CD4-positive, alpha-beta T cell treated with Interleukin-6 for 4 hours (primary cell): ENCODE measurements at places on chromosomes 5 and 9.

DNA sequence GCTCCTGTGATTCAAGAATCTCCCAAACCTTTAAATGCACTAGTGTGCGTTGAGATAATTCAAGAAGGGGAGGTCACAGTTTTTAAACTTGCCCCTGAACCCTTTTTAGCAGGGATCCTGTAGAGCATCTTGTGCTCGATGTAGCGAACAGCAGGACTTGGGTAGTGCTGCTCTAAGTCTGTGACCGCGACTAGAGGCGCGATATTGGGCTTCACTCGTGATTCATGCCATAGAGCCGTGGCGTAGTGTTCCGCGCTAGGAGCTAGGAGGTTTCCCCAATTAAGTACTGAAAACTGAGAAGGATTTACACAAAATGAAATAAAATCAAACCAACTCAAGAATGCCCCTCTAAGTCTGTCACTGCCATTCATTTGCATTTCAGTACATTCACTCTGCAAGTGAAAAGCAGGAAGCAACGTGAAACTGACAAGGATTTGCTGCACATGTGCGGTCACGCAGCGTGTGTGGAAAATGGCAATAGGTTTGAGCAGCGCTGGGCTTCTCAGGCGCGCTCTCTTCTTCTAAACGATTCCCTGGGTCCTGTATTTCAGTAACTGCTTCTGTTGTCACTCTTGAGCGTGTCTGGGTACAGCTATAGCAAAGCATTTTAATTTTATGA lies 1135.9 kb upstream of the WWC1 start:
- DNase-seq: no peak

- no peak for DNase-seq
Measured at GRCh38 chr9:92647671-92648473, 22.1 kb downstream of the IPPK start.

DNA sequence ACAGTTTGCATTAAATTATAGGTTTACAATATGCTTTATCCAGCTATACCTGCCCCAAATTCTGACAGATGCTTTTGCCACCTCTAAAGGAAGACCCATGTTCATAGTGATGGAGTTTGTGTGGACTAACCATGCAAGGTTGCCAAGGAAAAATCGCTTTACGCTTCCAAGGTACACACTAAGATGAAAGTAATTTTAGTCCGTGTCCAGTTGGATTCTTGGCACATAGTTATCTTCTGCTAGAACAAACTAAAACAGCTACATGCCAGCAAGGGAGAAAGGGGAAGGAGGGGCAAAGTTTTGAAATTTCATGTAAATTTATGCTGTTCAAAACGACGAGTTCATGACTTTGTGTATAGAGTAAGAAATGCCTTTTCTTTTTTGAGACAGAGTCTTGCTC lies 41.0 kb downstream of the FXN start:
- DNase-seq: no peak

GRCh38 chr9:70123695-70124094 lies 80.0 kb downstream of the MAMDC2 start:
- no peak for DNase-seq

GRCh38 chr5:32538031-32538547 lies 47.3 kb upstream of the SUB1 start:
- DNase-seq: peak; percentile 58

GRCh38 chr5:16391858-16392649 lies 73.5 kb downstream of the ZNF622 start:
- DNase-seq: no peak

DNA sequence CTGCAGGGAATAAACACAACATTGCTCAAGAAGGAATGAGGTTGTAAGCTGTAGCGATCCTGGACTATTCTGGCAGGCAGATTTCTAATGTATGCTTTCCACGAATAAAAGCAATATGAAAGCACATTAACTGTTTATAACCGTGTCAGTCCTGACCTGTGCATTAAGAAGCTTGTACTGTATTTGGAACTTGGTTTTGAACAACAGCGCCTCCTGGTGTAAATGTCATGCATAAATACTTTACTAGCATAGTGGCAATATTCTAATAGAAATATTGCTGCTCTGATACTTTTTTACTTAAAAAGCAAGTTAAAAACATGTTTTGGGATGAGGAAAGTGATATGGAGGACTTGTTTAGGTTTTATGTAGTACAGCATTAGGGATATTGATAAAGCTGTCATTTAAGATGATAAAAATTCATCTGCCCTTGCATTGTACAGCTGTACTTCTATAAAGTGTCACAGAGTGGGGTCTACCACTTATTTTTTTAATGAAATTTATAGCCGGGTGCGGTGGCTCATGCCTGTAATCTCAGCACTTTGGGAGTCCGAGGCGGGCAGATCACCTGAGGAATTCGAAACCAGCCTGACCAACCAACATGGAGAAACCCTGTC lies 70.7 kb upstream of the GNE start:
- DNase-seq: peak; percentile 62

DNA sequence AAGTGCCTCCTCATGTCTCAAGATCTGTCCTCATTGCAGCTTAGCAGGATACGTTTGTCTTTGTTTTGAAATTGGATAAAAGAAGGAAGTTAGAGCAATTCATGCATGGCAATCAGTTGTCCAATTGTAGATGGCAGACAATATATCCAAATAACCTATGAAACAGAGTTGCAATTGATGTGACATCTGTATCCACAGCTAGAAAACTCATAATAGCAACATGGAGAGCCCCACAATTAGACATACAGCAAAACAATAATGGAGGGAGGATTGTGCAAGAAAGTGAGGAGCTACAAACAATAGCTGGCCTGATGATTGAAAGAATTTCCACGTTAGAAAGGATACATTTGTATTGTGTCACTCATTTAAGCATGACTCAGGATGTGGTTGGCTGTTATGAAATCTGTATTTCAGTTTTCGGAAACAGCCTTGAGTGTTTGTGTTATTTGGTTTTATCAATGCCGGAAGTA lies 132.0 kb downstream of the FAM174A start:
- DNase-seq: no peak

- no peak for DNase-seq
Measured at GRCh38 chr5:169744336-169744735, 107.3 kb downstream of the DOCK2 start.

GRCh38 chr9:90088856-90089255 lies 484.0 kb downstream of the GADD45G start:
- no peak for DNase-seq

DNA sequence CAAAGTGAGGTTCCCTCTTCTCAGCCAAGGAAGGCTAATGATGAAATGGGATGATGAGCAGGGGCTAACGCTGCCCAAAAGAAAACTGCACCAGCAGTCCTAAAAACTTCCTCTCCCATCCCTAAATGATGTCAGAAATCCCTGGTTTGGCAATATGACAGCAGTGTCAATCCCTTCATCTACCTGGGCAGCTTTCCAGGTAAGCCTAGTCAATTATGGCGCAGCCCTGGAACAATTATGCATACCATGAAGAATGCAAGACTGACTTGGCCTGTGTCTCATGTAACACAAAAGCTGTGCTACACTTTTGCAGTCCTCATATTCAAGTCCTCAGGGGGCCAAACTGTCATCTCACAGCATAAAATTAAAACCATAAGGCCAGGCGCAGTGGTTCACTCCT lies 7.0 kb downstream of the DMGDH start:
- DNase-seq: no peak

- no peak for DNase-seq
Measured at GRCh38 chr5:71652349-71652748, 65.2 kb downstream of the MCCC2 start.

DNA sequence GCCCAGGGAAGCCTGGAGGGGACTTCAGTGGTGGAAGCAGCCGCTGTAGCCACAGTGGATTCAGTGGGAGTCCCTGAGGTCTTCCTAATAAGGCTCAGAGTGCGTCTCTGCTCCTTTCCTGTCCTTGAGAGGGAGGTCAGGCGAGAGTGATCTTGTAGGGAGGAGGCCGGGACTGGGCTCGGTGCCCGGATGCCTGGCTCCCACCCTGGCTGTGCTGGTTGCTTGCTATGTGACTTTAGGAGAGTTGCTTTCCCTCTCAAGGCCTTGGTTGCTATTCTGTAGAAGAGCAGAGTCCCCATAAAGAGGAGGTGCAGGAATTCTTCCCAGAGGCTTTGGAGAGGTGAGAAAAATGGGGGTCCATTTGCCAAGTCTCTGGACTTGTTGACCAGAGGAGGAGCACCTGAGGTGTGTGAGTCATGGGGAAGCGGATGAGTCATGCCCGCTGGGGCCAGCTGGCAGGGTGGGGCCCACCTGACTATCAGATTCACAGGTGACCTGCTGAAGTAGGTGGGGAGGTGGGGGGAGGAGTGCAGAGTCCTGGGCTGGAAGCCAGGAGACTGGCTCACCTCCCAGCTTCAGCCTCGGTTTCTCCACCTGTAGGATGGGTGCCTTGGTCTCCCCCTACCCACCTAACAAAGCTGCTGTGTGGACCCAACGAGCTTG lies 13.8 kb downstream of the GSN start:
- DNase-seq: no peak

DNA sequence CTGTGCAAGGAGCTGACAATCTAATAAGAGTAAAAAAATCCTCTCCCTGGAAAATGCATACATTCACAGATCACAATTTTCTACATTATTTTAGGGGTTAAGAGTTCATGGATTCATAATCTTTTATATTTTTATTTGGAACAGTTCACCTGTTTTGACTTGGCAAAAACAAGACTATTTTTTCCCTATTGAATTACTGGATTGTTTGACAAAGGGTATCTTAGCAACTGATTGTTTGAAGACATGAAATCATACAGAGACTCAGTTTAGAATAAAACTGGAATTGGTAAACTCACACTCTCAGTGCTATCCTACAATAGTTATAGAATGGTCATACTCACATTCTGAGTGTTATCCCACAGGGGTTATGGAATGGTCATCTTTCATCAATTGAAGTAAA lies 358.2 kb upstream of the PTGER4 start:
- DNase-seq: no peak

- peak; percentile 24 for DNase-seq
Measured at GRCh38 chr9:6024035-6024554, 8.7 kb upstream of the RANBP6 start.

GRCh38 chr9:37325778-37326177 lies 96.7 kb upstream of the GRHPR start:
- DNase-seq: no peak

GRCh38 chr5:174195517-174195916 lies 150.0 kb downstream of the NSG2 start:
- no peak for DNase-seq

- peak; percentile 31 for DNase-seq
Measured at GRCh38 chr9:121744002-121744686, 92.7 kb downstream of the DAB2IP start.

DNA sequence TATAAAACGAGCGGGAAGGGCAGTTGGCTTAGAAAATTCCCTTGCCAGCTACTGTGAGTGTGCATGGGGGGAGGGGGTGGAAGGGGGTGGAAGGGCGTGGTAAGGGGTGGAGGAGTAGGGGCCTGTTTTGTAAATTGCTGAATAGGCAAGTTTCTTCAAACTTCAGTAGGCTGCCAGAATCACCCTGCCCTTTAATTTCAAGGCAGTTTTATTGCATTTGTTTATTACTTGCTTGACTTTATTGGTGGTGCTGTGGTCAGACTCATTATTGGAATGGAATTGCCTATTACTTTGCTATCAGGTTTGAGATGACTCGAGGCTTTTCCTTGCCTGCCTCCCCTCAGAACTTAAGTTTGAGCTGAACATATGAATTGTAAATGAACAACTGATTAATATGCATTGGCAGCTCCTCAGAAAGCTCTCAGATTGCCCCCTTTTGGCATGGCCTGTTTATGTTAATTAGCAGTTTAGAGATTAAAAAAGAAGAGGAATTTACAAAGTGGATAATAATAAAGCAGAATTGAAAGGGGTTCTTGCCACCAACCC lies 76.0 kb downstream of the SEMA6A start:
- DNase-seq: no peak

DNA sequence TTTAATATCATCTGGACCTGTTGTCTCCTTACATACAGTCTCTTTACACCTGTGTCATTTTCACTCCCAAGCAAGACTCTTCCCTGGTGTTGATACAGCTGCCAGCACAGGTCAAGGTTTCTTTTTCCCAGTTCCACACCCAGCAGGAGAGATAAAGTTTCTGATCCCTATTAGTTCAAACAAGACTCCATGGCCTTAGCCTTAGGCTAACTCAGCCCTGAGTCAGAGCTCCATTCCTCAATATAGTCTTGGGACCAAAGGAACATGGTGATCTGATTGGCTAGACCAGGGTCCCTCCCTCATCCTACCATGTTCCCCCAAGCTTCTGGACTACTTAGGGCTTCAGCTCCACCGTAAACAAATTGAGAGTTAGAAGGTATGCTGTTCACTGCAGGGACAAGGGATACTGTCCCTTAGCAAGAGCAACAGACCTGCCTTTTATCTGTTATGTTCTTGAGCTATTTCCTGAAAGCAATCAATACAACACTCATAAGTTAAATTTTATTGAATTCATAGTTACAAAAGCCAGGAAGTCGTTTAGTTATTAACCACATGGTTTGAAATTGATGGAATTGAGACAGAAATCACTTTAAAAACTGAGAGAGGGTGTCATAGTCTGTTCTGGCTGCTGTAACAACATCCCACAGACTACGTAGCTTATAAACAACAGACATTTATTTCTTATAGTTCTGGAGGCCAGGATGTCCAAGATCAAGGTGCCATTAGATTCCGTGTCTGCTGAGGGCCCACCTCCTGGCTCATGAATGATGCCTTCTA lies 20.5 kb downstream of the SLC1A1 start:
- no peak for DNase-seq

DNA sequence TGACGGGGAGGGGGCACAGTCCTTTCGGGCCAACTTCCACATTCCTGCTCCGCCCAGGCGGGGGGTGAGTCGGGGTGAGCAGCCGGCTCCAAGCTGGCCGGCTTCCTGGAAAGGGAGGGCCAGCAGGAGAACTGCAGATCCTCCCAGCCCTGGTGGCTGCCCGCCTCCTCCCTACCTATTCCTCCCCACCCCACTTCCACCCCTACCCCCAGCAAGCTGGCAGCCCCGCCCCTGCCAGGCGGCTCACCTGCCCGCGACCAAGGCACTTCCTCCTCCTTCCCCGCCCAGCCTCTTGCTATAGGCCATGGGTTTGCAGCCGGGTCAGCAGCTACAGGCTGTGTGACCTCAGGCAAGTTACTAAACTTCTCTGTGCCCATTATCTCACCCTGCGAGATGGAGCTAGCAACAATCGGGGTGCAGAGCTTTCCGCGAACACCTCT lies 5.6 kb upstream of the IRF1 start:
- DNase-seq: peak; percentile 93

- no peak for DNase-seq
Measured at GRCh38 chr5:142522983-142523382, 162.9 kb downstream of the FGF1 start.

- peak; percentile 14 for DNase-seq
Measured at GRCh38 chr5:37197340-37198050, 51.7 kb downstream of the CPLANE1 start.

GRCh38 chr9:13388157-13388556 lies 108.7 kb upstream of the MPDZ start:
- no peak for DNase-seq

DNA sequence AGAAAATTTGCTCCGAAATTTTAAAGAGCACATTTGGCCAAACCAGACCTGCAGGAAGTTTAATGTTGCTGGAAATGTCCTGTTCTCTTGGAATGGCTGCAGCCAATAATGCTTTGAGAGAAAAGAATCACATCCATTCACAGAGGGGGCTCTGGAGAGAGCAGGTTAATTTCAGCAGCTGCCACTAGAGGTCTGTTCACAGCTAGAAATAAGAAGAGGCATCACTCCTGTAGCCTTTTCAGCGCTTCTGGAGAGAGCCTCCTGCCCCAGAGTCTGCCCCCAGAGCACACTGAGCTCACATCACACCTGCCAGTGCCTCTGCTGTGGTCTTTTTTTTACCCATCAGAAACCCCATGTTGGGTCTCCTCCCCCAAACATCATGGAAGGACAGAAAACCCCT lies 124.8 kb upstream of the RAD23B start:
- no peak for DNase-seq

GRCh38 chr5:61465066-61465465 lies 133.0 kb downstream of the ZSWIM6 start:
- DNase-seq: no peak

- no peak for DNase-seq
Measured at GRCh38 chr5:67999391-67999790, 216.2 kb upstream of the PIK3R1 start.
